Common myeloid progenitor, CD34-positive (primary cell): ENCODE measurements at places on chromosomes 12 and 14.

GRCh38 chr12:92726850-92727249, 24.1 kb downstream of the PLEKHG7 start:
- DNase-seq = no peak

GRCh38 chr14:61260939-61261776, 20.0 kb downstream of the TMEM30B start:
- peak; percentile 39 for DNase-seq

- no peak for DNase-seq
Measured at GRCh38 chr12:1656902-1657301, 27.9 kb downstream of the WNT5B start.

DNA sequence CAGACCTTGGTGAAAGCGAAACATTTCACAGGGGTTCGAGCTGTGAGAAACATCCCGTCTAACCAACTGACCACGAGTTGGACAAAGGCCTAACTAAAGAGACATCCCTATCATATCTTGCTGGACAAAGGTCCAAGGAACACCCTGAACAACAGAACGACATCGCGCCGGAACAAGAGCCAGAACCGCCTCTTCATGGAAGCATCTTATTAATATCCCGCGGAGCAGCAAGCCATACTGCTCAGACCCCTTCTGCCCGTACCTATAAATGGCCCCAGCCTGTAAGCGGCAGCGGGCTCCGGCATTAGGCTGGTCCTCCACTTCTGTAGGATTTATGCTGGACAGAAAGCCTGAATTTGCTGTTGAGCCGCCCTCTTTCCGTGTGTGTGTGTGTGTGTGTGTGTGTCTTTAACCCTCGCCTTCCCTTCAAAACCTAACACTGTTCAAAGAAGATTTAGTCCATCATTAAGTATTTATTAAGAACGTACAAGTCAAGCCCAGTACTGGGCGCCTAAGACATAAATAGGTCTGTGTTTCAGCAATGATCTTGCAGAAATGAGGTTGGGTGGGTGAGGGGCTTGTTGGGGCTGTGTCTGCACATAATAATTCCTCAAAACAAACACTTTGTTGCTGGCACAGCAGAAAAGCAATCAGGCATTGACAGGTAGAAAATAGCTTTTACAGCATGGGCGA, 1.9 kb downstream of the SLC6A15 start:
- no peak for DNase-seq

- no peak for DNase-seq
Measured at GRCh38 chr12:115964626-115965025, 312.9 kb downstream of the MED13L start.

GRCh38 chr14:65191716-65192115, 89.4 kb upstream of the MAX start:
- no peak for DNase-seq

DNA sequence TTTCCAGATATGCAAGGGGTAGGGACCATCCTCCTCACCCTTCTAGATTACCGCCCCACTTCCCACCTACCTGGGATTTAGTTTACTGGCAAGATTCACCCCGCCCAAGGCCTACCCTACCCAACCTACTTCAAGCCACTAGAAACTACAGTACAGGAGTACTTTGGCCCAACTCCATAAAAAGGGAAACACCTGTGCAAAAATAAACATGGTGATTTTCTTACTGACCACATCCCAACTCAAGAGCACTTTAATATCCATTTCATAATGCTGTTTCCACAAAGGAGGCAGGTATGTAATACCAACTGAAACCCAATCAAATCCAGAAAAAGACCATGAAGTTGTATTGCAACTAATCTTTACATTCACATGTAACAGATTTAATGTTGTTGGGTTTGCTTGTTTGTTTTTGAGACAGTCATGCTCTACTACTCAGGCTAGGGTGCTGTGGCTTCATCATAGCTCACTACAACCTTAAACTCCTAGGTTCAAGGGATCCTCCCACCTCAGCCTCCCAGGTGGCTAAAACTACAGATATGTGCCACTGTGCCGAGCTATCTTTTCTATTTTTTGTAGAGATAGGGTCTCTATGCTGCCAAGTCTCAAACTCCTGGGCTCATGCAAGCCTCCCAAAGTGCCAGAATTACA, 41.7 kb upstream of the RAP1B start:
- no peak for DNase-seq

GRCh38 chr14:91873471-91874415, 6.4 kb upstream of the TC2N start:
- peak; percentile 45 for DNase-seq

DNA sequence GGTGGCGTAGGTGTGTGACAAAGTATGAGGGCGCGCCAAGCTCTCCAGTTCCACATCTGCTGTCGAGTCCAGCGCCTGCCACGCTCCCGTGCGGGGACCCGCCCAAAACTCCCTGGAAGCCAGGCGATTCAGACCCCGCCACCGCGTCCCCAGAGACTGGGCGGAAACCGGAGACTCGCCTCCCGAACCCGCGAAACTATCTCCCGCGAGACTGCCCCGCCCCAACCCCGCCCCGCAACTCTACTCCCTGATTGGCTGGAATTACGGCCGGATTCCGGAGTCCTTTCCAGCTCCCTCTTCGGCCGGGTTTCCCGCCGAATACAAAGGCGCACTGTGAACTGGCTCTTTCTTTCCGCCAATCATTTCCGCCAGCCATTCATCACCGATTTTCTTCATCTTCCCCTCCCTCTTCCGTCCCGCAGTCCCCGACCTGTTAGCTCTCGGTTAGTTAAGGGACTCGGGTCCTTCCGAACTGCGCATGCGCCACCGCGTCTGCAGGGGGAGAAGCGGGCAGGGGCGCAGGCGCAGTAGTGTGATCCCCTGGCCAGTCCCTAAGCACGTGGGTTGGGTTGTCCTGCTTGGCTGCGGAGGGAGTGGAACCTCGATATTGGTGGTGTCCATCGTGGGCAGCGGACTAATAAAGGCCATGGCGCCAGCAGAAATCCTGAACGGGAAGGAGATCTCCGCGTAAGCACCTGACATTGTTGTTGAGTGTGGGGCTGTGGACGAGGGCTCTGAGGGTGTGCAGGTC, at the start of gene MTHFD1:
MTHFD1 (plus strand) TSS at position 572 of the 751 bp plus-strand sequence; CDS start at position 647, 75 bp downstream.
- peak; percentile 99 for DNase-seq

DNA sequence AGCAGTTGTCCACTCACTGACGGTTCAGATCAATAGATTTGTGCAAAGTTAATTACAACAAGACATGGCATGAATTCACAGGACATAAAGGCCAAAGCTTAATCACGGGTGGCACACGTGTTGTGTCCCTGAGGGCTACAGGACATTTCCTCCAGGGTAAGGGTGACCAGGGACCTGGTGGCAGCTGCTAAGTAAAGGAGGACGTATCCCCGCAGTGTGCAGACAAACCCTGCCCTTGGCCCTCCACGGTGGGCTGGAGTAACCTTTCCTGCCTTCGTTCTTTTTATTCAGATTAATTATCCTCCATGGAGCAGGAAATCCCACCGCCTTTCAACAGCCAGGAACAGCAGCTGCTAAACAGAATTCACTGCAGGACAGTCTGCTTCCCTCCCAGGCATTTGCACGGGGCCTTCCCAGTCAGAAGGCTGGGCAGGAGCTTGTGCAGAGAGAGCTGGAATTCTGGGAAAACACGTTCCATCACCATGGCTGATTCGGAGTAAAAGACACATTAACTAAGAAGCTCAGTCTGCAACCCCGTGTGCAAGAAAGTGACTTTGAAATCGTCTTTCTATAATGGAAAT, 289.9 kb upstream of the SFSWAP start:
- DNase-seq = no peak

DNA sequence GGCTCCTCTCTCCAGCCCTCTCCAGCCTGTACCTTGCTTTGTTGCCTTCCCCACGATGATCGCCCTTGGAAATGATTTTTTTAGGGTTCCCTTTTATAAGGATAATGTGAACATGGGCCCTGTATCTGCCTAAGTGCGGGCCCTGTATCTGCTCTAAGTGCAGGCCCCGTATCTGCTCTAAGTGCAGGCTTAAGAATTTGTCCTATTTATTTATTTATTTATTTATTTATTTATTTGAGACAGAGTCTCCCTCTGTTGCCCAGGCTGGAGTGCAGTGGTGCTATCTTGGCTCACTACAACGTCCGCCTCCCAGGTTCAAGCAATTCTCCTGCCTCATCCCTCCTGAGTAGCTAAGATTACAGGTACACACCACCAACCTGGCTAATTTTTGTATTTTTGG, 22.5 kb downstream of the GALNT16 start:
- DNase-seq = no peak

DNA sequence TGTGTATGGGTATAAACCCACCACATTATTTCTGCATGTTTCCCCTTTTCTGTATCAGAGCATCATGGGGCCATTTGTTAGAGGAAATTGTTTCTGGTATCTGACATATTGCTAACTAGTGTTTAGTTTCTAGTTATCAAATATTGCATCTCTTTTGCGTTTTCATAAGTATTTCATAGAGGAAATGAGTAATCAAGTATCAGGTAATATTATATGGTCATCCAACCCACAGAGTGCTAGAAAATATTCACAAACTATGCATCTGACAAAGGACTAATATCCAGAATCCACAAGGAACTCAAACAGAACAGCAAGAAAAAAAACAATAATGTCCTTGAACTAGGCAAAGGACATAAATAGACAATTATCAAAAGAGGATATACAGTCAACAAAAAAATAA, 258.9 kb upstream of the LRIG3 start:
- DNase-seq = no peak

DNA sequence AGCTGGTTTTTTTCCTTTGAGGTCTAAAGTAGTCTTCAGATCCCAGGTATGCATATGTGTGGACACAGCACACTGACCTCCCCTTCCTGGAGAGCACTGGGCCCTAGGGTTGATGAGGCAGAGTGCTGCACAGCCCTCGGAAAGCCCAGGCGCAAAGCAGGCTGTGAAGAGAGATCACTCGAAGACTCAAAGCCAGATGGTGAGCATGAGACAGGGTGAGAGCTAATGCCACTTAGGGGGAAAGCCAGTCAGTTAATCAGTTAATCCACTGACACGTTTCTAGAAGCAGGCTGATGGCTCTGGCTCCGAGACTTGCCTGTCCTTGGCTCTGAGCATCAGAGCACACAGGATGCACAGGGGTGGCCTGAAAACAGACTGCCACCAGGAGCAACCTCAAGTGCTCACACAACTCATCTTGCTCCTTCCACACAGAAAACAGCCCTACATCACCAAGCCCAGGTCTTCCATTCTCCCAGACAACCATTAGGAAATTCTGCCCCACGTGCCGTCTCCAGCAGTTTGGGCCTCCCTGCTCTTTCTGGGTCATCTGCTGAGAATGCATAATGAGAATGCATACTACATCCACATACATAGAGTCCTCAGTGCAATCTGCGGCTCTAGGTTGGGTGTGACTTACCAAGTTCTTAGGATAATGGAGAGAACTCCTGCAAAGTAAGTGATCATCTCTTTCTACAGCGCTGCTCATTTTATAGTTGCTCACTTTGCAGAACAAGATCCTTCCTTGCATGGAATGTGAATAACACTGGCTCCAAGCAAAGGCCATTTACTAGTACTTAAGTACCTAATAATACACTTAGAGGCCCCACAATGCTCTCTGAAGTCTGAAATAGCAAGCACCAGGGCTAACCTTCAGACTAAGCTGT, 12.0 kb downstream of the AQP6 start:
- no peak for DNase-seq

- no peak for DNase-seq
Measured at GRCh38 chr14:51216602-51217001, 23.4 kb upstream of the TMX1 start.

DNA sequence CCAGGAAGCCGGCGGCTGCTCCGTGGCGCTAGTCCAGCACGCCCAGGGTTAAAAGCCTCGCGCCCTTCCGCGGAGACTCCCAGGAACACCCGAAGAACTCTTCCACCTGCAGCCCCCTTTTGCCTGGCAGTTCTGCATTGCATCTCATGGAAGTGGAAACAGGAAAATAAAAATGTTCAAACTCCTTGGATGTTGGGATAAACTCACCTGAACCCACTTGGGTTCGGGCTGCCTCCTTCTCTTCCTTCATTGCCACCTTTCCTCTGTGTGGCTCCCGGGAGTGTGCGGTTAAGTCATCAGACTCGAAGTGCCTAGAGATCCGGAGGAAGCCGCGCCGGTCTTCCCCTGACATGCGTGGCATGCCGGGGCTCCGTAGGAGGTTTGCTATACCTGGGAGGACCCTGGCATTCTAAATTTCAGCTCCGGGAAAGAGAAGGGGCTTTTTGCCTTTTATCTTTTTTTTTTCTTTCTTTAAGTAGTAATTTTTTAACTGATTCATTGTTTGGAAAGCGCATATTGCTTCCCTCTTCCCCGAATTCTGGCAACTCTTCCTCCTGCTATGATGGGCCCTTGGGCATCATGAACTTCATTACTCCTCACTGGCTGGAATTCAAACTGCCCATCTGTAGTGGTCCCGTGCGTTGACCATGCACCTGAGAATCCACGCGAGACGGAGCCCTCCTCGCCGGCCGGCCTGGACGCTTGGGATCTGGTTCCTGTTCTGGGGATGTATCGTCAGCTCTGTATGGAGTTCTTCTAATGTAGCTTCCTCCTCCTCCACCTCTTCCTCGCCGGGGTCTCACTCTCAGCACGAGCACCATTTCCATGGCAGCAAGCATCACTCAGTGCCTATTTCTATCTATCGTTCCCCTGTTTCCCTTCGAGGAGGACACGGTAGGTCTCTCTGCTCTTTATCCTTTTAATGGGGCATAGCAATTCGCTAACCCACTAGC, 931.4 kb downstream of the DIO2 start:
- DNase-seq = no peak

- DNase-seq = peak; percentile 41
Measured at GRCh38 chr14:67137744-67138371, 51.4 kb upstream of the GARIN2 start.

DNA sequence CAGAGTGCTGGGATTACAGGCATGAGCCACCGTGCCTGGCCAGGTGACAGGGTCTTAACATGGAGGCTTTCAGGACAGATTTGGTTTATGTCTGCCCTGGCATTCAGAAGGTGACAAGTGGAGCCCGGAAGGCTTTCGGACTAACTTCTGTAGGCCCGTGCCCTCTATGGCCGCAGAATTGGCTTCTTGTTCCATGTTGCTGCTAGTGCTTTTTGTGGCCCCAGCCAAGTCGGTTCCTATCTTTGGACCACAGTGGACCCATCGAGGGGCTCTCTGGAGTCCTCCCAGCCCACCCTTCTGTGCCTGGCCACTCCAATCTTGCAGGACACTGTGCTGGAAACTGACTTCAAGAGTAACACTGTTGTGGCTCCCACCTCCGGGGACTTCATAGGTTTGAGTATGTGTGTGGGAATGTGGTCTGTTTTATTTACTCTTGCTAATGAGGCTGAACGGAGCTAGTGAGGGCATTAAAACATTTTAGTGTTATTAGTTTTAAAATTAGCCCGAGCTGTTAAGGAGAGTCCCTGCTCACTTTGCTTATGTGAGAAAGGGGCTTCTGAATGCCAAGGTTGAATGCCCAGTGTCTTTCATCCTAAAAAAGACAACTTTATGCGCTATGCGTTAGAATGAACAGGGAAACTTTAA, 245.9 kb downstream of the CACNA1C start:
- no peak for DNase-seq

DNA sequence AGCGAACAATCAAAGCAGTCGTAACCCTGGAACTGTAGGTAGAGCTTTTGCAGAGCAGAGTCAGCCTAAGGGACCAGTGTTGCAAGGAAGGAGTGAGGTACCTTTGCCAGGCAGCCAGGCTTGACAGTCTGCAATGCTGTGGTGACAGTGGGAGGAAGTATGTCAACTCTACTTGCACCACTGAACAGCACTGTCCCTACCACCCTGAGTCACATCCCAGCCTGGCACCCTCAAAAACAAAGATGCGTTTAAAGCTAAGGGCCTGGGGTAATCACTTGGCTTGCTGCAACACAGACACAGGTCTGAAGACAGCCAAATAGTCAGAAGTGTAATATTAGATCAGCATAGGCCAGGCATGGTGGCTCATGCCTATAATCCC, 141.9 kb downstream of the DPF3 start:
- no peak for DNase-seq

- DNase-seq = no peak
Measured at GRCh38 chr14:102922490-102923200, at the start of gene AMN. Gene AMN, plus strand, starts transcription at chr14:102922663. Its CDS starts 26 bp downstream, at chr14:102922689.
